ENCODE measurements at places on chromosomes 4 and X. TPM values are rescaled to one million over a fixed set of nuclear protein-coding genes. Genes with fewer than 3 reads are reported as not detected.

- DNase-seq = no peak
Measured at GRCh38 chr4:94466371-94466770, 14.6 kb downstream of the PDLIM5 start.

GRCh38 chrX:46209768-46210167, 335.5 kb downstream of the ZNF674 start:
- DNase-seq = no peak

- no peak for DNase-seq
Measured at GRCh38 chrX:136691028-136691809, 43.3 kb downstream of the CD40LG start.

DNA sequence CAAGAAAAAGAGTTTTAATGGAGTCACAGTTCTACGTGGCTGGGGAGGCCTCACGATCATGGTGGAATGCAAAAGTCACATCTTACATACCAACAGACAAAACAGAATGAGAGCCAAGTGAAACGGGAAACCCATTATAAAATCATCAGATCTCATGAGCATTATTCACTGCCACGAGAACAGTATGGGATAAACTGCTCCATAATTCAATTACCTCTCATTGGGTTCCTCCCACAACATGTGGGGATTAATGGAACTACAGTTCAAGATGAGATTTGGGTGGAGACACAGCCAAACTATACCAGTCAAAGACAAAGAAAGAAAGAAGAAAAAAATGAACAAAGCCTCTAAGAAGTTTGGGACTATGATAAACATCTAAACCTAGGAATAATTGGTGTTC, 158.9 kb downstream of the GC start:
- DNase-seq = no peak

DNA sequence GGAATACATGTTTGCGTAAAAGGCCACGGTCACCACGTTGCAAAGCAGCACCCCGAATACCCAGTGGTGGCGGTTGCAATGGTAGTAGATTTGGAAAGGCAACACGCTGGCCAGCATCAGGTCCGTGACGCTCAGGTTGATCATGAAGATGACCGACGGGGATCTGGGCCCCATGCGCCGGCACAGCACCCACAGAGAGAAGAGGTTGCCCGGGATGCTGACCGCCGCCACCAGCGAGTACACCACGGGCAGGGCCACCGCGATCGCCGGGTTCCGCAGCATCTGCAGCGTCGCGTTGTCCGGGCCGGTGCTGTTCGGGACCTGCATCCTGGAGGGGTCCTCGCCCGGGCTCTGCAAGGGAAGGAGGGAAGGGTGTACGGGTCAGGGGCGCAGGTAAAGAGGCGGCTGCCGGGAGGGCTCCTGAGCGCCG, 13.5 kb upstream of the ASMTL start:
- DNase-seq = no peak

The PTTG2 gene
- polyA plus RNA-seq = 0.21 TPM

The PRR32 gene
- polyA plus RNA-seq = not detected
